ENCODE measurements at places on chromosomes 6 and 20.

DNA sequence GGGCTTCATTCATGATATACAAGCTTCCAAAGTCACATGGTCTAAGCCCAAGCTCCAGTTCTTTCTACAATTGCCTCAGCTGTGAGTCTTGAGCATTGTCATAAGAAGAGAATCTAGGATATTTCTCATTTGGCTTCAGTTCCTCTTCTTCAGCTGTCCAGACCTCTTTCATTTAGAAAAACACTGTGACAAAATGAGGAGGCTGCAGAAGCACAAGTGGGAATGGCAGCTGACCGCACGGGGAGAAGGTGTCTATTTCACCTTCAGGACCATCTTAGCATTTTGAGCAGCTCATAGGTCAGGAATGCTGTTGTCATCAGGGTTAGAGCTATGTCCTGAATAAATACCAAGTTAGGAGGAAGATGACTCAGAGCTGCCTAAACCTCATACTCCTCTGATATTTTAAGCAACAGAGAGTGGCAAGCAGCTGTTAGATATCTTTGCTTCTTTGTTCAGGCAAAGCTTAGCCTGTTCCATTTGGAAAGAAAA is 390.1 kb upstream of the CITED2 start:
- no peak for DNase-seq

GRCh38 chr20:47309806-47310426 is 46.6 kb downstream of the ZMYND8 start:
- DNase-seq, result no peak

DNA sequence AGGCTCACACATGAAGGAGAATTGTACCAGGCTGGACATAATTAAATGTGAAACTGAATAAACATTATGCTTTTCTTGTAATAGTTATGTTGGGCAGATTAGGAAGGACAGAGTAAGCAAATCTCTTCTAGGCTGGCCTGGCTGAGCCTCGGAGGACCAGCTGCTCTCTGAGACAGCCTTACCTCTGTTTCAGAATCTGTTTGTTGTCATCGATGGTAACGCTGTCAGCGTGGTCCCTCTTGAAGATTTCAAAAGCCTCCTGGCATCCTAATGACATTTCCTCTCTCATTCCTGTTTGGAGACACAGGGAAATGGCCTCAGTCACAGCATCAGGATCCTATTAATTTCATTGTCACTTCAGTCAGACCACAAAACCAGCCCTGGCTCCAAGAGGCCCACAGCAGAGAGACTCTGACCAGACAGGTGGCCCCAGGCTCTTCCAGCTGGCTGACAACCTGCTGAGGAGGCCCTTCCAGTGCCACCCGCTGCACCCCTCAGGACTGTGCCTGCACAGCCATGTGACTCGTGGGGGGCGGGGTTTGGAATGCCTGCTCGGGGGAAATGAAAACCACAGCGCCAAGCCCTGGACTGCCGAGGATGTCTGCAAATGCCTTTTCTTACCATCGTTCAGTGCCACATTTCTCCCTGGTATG is 108.5 kb upstream of the KCNK16 start:
- DNase-seq, result no peak

DNA sequence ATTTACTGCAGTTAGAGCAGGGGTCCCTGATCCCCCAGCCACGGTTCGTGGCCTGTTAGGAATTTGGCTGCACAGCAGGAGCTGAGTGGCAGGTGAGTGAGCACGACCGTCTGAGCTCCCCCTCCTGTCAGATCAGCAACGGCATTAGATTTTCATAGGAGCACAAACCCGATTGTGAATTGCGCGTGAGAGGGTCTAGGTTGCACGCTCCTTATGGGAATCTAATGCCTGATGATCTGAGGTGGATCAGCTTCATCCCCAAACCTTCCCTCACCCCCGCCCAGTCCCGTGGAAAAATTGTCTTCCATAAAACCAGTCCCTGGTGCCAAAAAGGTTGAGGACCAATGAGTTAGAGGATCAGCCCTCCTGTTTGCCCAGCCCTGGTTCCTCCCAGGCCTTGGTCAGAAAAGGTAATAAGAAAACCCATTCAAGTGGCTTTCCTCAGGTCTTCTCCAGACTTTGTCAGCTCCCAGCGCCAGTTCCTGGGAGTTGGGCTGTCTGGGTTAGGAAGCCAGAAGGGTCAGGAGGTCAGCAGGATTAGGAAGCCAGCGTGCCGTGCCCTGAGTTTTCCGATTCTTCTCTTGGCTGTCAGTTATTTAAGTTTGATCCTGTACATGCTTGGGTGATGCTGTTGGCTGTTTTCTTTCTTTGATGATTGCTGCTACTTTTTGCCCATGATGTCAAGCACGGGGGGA is 139.9 kb upstream of the PMEPA1 start:
- DNase-seq, result no peak

DNA sequence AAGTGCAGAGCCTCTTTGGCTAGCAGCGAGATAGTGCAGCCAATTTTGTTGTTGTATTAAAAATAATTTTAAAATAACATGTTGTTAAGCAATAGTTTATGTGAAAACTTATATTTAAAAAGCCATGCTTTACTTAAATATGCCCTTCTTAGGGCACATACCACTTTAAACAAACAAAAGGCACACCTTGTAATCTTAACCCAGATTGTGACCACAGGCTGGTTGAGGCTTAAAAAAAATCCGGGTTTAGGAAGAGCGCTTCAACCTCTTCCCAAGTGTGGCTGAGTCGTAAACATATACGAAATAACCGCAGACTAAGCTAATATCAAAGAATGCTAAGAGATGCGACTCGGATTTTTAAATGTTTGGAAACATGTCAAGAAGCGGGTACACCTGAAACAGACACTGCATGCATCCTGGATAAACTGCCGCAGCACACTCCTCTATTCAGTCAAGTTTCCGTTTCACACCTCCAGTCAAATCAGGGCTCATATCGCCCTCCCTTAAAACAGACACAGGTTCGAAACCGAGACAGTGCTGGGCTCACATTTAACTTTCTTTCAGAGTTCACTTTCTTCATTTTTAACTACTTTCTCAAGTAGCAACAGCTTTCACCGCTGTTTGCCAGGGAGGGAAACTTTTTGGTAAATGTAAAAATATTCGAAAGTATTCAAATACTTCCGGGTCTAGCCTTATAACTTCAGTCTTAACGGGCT is 1.5 kb downstream of the DEK start:
- no peak for DNase-seq

- DNase-seq, result no peak
These were observed 77.9 kb downstream of the PCSK2 start for GRCh38 chr20:17304774-17305173.

DNA sequence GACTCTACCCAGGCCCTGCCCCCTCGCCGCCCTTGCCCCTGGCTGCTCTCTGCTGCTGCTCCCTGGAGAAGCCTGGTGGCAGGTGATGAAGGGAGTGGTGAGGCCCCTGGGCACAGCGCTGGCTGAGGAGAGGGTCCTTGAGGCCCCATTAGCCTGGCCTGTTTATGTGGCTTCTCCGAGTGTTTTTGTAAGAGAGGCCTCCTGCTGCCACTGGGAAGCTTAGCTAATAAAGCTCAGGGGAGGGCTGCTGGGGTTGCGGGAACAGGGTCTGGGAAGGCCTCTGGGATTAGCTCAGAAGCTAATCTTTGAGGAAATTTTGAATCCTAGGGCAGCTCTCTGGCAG is 15.5 kb downstream of the EBF4 start:
- no peak for DNase-seq

DNA sequence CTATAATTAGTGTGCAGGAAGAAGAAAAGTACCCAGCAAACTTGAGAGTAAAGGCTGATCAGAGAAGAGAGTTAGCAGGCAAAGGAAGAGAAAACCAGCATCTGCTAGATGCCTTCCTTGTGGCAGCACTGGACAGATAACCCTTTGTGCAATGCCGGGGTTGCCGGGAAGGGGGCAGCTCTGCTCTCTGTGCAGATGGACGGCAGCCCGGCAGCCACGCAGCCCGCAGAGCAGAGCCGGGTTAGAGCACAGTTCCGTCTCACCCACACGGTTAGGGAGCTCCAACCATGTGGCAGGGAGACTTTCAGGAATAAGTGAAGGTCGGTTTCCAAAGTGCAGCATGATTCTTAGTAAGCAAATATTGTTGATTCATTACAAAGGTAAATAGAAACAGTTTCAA is 80.0 kb upstream of the RPS6KA2 start:
- no peak for DNase-seq

GRCh38 chr6:34654061-34654710 is 42.4 kb downstream of the ILRUN start:
- DNase-seq, result no peak

- DNase-seq, result no peak
These were observed 256.8 kb downstream of the SYNE1 start for GRCh38 chr6:152380351-152380767.
